ENCODE measurements at places on chromosomes 3 and 15.

GRCh38 chr3:64166584-64167162 lies 58.6 kb downstream of the PRICKLE2 start:
- no peak for DNase-seq

DNA sequence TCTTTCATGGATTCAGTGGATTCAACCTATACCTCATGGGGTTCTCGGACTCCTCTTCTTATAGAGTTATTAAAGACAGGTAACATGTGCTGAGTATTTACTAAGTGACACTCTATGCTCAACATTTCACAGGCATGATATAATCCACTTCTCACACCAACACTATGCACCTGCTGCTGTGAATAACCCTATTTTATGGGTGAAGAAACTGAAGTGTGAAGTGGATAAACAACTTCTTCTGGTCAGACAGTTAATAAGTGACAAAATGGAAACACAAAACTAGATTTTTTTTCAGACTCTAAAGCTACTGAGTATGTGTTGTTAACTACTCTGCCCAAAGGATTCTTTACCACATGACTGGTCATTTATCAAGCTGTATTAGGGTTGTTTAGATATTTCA lies 403.5 kb downstream of the DIPK2A start:
- DNase-seq, result no peak

- DNase-seq, result peak; percentile 63
These were observed 119.9 kb downstream of the DGKG start for GRCh38 chr3:186241910-186242821.

GRCh38 chr3:102068327-102068726 lies 219.0 kb downstream of the NFKBIZ start:
- no peak for DNase-seq

DNA sequence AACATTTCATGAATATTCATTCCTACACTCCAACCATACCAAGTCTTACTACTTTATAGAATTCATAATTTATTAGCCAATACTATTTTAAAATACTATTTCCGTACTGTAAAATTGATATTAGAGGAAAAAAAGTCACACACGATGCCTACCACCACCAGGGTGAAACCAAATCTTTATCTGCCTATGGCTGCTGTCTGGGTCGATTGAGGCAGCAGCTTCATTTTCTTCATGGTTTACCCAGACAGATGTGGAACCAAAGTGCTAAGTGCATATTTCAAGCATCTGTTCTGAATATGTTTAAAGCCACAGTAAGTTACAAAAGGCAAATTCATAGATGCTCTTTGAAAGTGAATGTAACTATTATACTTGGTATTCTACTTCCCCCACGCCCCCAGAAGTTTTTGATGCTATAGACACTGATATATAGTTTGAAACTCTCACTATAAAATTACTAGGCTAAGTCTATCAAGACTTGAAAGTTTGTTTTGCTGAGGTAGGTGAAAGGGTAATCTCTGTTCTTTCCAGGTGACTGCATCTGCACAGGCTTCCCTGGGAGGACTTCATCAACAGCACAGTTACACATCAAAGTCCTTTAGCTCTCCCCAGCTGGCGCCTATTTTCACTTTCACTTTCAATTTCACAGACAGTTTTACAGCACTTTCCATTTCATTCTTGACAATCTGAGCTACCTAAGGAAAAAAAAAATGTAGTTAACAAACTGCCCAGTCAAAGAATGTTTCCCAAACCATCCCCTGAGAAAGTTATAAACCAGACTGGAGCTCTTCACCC lies 113.9 kb downstream of the POLQ start:
- DNase-seq, result no peak

DNA sequence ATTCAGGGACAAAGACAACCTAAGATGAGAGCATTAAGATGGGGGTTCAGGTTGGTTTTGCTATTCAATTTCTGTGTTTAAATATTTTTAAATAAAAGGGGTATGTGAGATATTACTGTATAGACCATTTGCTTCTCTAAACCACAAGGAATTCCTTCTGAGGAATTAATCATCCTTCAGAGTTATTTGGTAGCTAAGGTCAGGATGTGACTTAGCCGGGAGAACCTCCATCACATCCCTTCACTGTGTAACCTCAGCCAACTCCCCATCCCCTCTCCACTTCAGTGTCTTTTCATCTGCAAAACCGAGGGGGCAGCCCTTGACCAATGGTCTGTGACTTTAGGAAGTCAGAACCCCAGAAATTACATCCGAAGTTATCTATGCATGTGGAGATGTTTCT lies 48.7 kb upstream of the SKOR1 start:
- DNase-seq, result no peak

- DNase-seq, result no peak
These were observed 73.6 kb downstream of the ETV5 start for GRCh38 chr3:186035277-186035676.

GRCh38 chr3:183428447-183429211 lies at the start of gene MCF2L2:
MCF2L2 (minus strand) TSS chr3:183428619; CDS start chr3:183427977, 642 bp downstream.
- peak; percentile 45 for DNase-seq

DNA sequence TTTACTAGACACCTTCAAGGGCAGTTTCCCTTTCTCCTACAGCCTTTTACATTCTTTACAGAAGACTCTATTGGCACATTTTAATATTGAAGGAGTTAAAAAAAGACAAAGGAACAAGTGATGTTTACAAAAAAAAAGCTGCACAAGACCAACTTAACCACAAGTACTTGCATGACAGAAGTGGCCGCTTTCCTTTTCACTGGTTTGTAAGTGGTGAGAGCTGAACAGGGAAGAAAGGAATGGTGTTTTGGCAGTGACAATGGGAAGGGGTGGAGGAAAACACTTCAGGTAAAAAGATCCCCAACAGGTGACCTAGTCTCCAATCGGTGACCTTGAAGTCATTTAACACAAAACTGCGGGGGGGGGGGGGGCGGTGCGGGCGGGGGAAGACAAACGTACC lies 1.1 kb downstream of the WDR72 start:
- no peak for DNase-seq

DNA sequence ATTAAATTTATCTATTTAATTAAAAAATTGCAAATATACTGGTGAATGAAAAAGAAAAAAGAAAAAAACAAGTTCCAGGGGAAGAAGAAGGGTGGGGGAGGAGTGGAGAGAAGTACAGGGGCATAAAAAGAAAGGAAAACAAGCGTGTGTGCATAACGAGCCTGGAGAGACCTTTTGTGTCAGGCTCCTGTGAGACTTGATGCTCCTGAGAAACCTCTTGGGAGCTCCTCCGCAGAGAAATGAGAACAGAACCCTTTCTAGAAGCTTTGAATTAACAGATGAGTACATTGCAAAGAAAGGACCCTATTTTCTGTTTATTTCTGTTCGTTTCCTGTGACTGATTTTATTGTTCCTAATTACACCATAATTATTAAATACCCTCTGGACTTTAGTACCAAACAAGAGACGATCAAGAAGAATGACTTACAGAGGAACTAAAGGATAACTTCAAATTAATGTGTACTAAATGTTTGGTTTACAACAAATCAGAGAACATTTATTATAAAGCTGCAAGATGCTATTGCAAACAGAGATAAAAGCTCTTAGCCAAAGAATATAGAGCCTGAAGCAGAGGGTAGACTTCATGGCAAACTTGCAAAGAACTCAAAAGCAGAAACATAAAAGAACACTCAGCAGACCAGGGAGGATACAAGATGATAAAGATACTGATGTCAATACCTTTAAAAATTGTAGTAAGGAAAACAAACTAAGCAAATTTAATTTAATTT lies 74.7 kb downstream of the DPPA2 start:
- no peak for DNase-seq

GRCh38 chr3:172137287-172138192 lies 98.2 kb downstream of the FNDC3B start:
- DNase-seq, result no peak

DNA sequence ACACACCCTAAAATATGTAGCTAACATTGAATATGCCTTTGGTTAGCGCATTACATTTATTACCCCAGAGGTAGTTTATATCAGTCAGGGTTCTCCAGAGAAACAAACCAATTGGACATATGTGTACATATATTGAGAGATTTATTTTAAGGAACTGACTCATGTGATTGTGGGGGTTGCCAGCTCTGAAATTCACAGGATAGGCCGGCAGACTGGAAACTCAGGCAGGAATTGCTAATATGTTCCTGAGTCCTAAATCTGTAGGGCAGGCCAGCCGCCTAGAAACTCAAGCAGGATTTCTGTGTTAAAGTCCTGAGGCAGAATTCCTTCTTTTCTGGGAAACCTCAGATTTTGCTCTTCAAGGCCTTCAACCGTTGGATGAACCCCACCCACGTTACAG lies 189.7 kb downstream of the CDIN1 start:
- DNase-seq, result no peak

DNA sequence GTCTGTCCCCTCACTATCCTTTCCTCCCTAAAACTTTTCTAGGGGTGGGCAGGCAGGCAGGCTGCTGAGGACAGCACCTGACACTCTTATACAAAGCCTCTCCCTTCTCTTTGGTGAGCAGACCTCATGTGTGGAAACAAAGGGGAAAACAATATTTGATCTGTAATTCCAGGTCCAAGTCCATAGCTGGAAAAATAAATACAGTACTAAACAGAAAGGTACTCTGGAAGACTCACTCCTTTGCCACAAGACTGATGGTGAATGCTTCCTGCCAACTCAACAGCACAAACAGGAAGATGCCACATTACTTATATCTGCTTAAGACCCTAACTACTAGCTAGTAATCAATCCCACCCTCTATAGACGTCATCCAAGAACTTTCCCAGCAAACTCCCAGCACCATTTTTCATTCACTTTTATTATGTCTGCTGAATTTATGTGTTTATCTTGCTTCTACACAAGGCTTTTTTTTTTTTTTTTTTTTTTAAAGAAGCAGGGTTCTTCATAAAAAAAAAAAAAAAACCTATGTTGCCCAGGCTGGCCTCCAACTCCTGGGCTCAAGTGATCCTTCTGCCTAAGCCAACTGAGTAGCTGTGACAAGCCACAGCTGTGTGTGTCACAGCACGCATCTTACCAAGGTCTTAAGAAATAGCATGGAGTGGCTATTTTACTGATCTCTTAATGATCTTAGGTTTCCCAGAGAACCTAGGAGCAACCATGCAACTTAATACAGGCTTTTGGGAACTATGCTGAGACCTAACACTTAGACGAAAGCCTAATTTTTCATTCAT lies 44.2 kb upstream of the CSPG5 start:
- no peak for DNase-seq

GRCh38 chr15:63724760-63725159 lies 109.0 kb downstream of the HERC1 start:
- no peak for DNase-seq

DNA sequence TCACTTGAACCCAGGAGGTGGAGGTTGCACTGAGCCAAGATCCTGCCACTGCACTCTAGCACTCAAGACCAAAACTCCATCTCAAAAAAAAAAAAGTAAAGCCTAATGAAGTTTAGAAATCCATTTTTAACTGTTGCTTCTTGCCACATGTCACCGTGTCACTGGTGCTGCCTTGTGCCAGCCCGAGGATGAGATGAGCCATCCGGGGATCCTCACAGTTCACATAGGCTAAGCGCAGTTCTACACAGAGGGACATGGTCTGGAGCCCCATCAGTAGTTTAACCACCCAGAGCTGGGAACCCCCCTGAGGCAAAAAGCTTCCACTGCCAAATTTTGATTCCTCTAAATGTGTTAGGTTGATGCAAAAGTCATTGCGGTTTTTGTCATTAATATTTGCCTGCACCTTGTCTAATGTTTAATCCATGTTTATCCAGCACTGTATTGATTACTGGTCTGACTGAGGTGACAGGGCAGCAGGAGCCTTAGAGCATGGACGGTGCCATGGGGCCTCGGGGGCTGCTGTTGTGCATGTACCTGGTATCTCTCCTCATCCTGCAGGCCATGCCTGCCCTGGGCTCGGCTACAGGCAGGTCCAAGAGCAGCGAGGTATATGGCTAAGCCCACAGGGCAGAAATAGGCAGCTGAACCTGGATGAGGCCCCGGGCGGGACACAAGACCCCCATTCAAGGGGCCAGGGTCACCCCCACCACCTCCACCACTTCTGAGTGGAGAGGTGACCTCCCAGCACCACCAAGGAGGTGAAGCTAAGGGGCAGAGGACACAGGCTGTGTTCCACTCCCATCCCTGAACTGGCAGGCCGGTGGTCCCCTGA lies at the start of gene ITIH1:
TSS of gene ITIH1 (plus strand) at position 473 of the 832 bp plus-strand sequence. CDS start at position 490, 17 bp downstream.
- DNase-seq, result no peak

Data from G401 (cell line).